ENCODE measurements at places on chromosomes 2 and 18. TPM values are rescaled to one million over a fixed set of nuclear protein-coding genes. Genes with fewer than 3 reads are reported as not detected.

GRCh38 chr2:112108178-112108832, 29.9 kb upstream of the FBLN7 start:
- H3K4me1 ChIP-seq, result no peaks in the 10 kb centered on the region
- H3K27me3 ChIP-seq, result no peaks in the 10 kb centered on the region
- DNase-seq, result no peak
- H3K4me3 ChIP-seq, result no peak overlapping the region
- peaks cover 21% of the 10 kb centered on the region for H3K36me3 ChIP-seq

DNA sequence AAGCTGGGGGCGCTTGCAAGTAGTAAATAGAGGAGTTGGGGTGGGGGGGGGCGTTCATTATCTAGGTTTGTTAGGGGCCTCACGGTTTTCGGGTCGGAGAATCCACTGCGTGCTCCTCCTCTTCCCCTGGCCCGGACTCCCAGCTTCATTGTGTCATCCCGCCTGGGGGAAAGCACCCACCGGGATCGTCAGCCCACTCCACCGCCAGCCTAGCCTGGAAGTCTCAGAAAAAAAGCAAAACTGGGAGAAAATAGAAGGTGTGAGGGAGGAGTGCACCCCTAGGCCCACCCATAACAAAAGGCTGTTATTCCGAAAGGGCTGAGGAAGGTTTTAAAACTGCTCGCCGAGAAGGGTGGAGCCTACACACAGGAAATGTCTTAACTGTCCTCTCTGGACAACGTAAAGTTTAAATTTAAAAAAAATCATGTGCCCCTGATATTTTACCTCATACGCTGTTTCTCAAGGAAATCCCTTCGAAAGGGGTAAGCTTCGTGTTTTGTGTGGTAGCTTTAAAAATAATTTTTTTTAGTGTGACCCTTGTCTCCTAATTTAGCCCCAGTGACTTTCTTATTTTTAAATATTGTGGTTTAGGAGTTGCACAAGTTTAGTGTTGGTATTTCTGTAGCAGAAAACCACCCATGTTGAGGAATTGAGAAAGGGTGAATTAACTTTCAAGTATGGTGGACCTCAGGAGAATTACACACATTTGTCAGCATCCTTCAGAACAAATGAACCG, 104.2 kb downstream of the SPTBN1 start:
- H3K36me3 ChIP-seq, result no peaks in the 10 kb centered on the region
- H3K27me3 ChIP-seq, result no peaks in the 10 kb centered on the region
- DNase-seq, result peak; percentile 49
- peak overlapping the region; percentile 99 for H3K27ac ChIP-seq
- H3K4me3 ChIP-seq, result peak overlapping the region; percentile 90

- H3K27ac ChIP-seq, result no peak overlapping the region
- no peaks in the 10 kb centered on the region for H3K27me3 ChIP-seq
- H3K36me3 ChIP-seq, result no peaks in the 10 kb centered on the region
Measured at GRCh38 chr2:190569994-190570755, 35.7 kb upstream of the NEMP2 start.

The NEU2 gene
- total RNA-seq, result not detected
